A549 (cell line): ENCODE measurements at places on chromosomes 13 and 19. TPM values are rescaled to one million over a fixed set of nuclear protein-coding genes. Genes with fewer than 3 reads are reported as not detected.

RPL13A gene
- polyA plus RNA-seq = 3,383 to 3,595 TPM (median 3,438 TPM) in 3 replicates

SELENOV gene
- not detected in 3 replicates for polyA plus RNA-seq

SERTAD3 gene
- polyA plus RNA-seq = 35.5 to 41.2 TPM (median 39.7 TPM) in 3 replicates

PEAK3 gene
- polyA plus RNA-seq = not detected in 3 replicates

ASPDH gene
- polyA plus RNA-seq = not detected in 3 replicates

ARID3A gene
- polyA plus RNA-seq = 4.6 to 6.1 TPM (median 5.4 TPM) in 3 replicates

ZIC2 gene
- polyA plus RNA-seq = 7.9 to 10.3 TPM (median 9.2 TPM) in 3 replicates

CEBPA gene
- polyA plus RNA-seq = 6.2 to 6.6 TPM (median 6.3 TPM) in 3 replicates

BLOC1S3 gene
- 8.2 to 12.2 TPM (median 10.6 TPM) in 3 replicates for polyA plus RNA-seq

SMIM24 gene
- 0.62 to 1.0 TPM (median 0.67 TPM) in 3 replicates for polyA plus RNA-seq

C19orf38 gene
- 0.09 to 0.12 TPM (median 0.10 TPM) in 3 replicates for polyA plus RNA-seq

CYP2B6 gene
- not detected in 3 replicates for polyA plus RNA-seq

BIVM gene
- 6.8 to 7.4 TPM (median 6.8 TPM) in 3 replicates for polyA plus RNA-seq

PRTN3 gene
- 0.18 to 0.39 TPM (median 0.24 TPM) in 3 replicates for polyA plus RNA-seq

FDX2 gene
- 22.2 to 25.8 TPM (median 23.5 TPM) in 3 replicates for polyA plus RNA-seq

NFIC gene
- polyA plus RNA-seq = 34.6 to 36.4 TPM (median 34.9 TPM) in 3 replicates

C19orf81 gene
- 7.9 to 9.5 TPM (median 8.2 TPM) in 3 replicates for polyA plus RNA-seq

PODNL1 gene
- polyA plus RNA-seq = 1.1 to 1.8 TPM (median 1.3 TPM) in 3 replicates

ACER1 gene
- not detected in 3 replicates for polyA plus RNA-seq

PSG7 gene
- polyA plus RNA-seq = 0.07 TPM in 1 of 3 replicates, not detected in the others

CEACAM4 gene
- not detected in 3 replicates for polyA plus RNA-seq

CALR3 gene
- polyA plus RNA-seq = not detected in 3 replicates

SRRM5 gene
- polyA plus RNA-seq = 0.44 to 0.55 TPM (median 0.50 TPM) in 3 replicates

DACT3 gene
- 0.14 to 0.33 TPM (median 0.32 TPM) in 3 replicates for polyA plus RNA-seq

PSG6 gene
- polyA plus RNA-seq = not detected in 3 replicates

B3GNT8 gene
- polyA plus RNA-seq = 0.11 to 0.20 TPM in 2 of 3 replicates, not detected in the other

SIGLEC12 gene
- polyA plus RNA-seq = not detected in 3 replicates

PRR19 gene
- 3.4 to 4.5 TPM (median 4.2 TPM) in 3 replicates for polyA plus RNA-seq

PTGER1 gene
- 0.12 to 0.18 TPM (median 0.17 TPM) in 3 replicates for polyA plus RNA-seq

MAP4K1 gene
- 1.3 to 2.6 TPM (median 2.1 TPM) in 3 replicates for polyA plus RNA-seq

RDH13 gene
- polyA plus RNA-seq = 11.3 to 13.0 TPM (median 12.8 TPM) in 3 replicates

CBY2 gene
- polyA plus RNA-seq = not detected in 3 replicates
